ENCODE measurements at places on chromosomes 4 and X. TPM values are rescaled to one million over a fixed set of nuclear protein-coding genes. Genes with fewer than 3 reads are reported as not detected.

SLC6A8 gene
- total RNA-seq, result 1.7 TPM

NPY1R gene
- not detected for total RNA-seq

AKAP4 gene
- total RNA-seq, result not detected

GPC3 gene
- 0.72 TPM for total RNA-seq

SPIN4 gene
- total RNA-seq, result 11.5 TPM

GAGE1 gene
- not detected for total RNA-seq

Measured in activated naive CD8-positive, alpha-beta T cell treated with anti-CD3 and anti-CD28 coated beads, Interleukin-2, amount 10 ng/mL, durations not matched to agents 7 days and 5 days (primary cell).